ENCODE measurements at places on chromosomes 4 and X.

GRCh38 chr4:118270492-118270891 lies 82.3 kb downstream of the PRSS12 start:
- DNase-seq, result no peak

DNA sequence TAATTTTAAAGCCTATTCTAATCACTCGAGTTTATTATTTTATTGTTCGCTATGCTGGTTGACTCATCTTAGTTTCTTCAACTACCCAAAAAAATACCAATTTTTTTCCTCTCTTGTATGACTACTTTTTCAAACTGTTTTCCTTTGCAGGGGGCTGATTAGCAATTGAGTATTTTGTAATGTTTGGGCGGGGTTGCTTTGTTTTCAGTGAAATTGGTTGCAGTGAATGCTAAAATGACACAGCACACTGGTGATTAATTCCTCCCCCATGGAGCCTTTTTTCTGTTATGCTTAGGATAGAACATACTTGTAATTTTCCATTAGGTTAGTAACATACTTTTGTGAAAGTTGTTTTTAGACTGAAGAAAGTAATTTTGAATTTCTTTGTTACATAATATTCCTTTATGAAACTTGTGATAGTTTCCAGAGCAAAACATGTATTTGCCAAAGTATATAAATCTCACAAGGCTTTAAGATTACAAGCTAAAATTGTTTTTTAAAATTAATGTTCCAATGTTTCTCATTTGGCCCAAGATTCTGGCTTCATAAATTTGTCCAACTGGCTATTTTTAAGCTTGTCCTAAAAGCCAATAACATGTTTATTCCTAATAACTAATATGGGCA lies 120.4 kb downstream of the CHIC1 start:
- DNase-seq, result no peak

DNA sequence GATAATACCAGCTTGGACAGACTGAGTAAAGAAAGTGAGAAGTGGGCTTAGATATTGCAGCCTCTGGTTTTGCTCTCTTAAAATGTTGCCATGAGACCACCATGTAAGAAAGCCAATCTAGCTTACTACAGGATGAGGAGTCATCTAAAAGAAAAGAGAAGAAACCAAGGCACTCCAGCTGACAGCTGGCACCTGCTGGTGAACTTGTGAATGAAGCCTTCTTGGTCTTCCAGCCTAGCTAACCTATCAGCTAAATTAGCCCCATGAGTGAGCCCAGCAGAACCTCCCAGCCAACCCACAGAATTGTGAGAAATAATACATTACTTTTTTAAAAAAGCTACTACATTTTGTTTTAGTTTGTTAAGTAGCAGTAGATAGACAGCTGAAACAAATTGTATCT lies 154.5 kb upstream of the QRFPR start:
- DNase-seq, result no peak

- no peak for DNase-seq
Measured at GRCh38 chr4:38190717-38191178, 230.6 kb downstream of the PTTG2 start.

DNA sequence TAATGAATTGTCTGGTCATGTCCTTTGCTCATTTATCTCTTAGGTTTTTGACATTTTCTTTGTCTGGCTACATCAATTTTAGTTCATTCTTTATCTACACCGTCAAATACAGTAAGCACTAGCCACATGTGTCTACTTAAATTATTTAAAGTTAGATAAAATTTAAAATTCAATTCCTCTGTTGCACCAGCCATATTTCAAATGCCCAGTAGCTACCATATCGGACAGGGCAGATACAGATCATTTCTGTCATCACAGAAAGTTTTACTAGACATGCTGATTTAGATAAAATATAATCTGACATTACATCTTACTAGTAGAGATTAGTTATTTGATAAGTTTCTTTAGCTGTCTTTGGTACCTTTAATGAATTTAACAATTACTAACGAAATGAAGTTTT lies 61.1 kb downstream of the WDR19 start:
- DNase-seq, result no peak

DNA sequence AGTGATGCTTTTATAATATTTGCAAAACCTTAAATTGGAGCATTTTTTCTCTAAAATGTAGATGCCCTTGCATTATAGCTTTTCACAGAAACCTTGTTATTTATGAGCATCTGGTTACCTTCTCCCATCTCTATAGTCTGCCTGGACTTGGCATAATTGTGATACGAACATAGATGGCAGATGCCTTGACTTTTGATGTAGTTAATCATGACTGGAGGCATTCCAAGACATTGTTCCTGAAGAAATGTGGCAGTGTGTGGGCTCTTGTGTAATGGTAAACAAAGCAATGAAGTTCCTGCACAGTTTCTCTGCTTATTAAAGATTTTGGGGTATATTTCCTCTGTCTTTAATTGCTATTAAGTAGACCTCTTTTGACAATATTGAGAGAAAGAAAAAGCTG lies 500.1 kb downstream of the PCDH19 start:
- no peak for DNase-seq

All from stimulated activated CD8-positive, alpha-beta memory T cell treated with anti-CD3 and anti-CD28 coated beads, Interleukin-4, amount 100 ng/mL, for 1 hour (primary cell).